ENCODE measurements at places on chromosomes 2 and 18. TPM values are rescaled to one million over a fixed set of nuclear protein-coding genes. Genes with fewer than 3 reads are reported as not detected.

SOWAHC gene
- 18.7 TPM for total RNA-seq

ZNF519 gene
- 6.2 TPM for total RNA-seq

IKZF2 gene
- 25.3 TPM for total RNA-seq

CMPK2 gene
- 5.7 TPM for total RNA-seq

MCM6 gene
- 9.5 TPM for total RNA-seq

SRD5A2 gene
- not detected for total RNA-seq

ARHGAP15 gene
- 13.0 TPM for total RNA-seq

TUBA3E gene
- not detected for total RNA-seq

EVX2 gene
- not detected for total RNA-seq

SERPINB12 gene
- not detected for total RNA-seq

CREG2 gene
- not detected for total RNA-seq

AOX1 gene
- total RNA-seq = 67.2 TPM

KIAA2012 gene
- total RNA-seq = not detected

UGT1A5 gene
- 0.89 TPM for total RNA-seq

MC5R gene
- not detected for total RNA-seq

STON1 gene
- 18.4 TPM for total RNA-seq

PSMD1 gene
- 60.2 TPM for total RNA-seq

FAM228A gene
- total RNA-seq = 1.6 TPM

KIF5C gene
- total RNA-seq = 2.3 TPM

IAH1 gene
- total RNA-seq = 50.3 TPM

ABCB11 gene
- not detected for total RNA-seq

FOXI3 gene
- not detected for total RNA-seq

NT5DC4 gene
- not detected for total RNA-seq

POTEF gene
- total RNA-seq = not detected

FNDC4 gene
- 9.5 TPM for total RNA-seq

AQP12A gene
- total RNA-seq = not detected

MAPK4 gene
- 3.5 TPM for total RNA-seq

EMILIN2 gene
- 23.0 TPM for total RNA-seq

FBLN7 gene
- 16.0 TPM for total RNA-seq

CYRIA gene
- 52.0 TPM for total RNA-seq

ZNF892 gene
- 10.5 TPM for total RNA-seq

ILKAP gene
- total RNA-seq = 43.7 TPM

RNU2-63P gene
- not detected for total RNA-seq

ASIC4 gene
- not detected for total RNA-seq

CSRNP3 gene
- 9.0 TPM for total RNA-seq

VWA3B gene
- not detected for total RNA-seq

ALPP gene
- not detected for total RNA-seq

LRRC30 gene
- not detected for total RNA-seq

PLEK gene
- 12.0 TPM for total RNA-seq

IL18R1 gene
- 3.9 TPM for total RNA-seq

SDC1 gene
- 28.0 TPM for total RNA-seq

CAPN14 gene
- total RNA-seq = not detected

CHRNA1 gene
- not detected for total RNA-seq

CXCR1 gene
- total RNA-seq = 0.29 TPM

ASPRV1 gene
- total RNA-seq = 2.0 TPM

SEMA4F gene
- 7.0 TPM for total RNA-seq

ANKRD30BL gene
- total RNA-seq = 0.67 TPM
